ENCODE measurements at places on chromosomes 7 and 10.

- DNase-seq, result no peak
Measured at GRCh38 chr7:54343511-54343910, 198.7 kb upstream of the VSTM2A start.

GRCh38 chr10:7561216-7561893 is 105.4 kb downstream of the ITIH5 start:
- DNase-seq, result peak; percentile 93

DNA sequence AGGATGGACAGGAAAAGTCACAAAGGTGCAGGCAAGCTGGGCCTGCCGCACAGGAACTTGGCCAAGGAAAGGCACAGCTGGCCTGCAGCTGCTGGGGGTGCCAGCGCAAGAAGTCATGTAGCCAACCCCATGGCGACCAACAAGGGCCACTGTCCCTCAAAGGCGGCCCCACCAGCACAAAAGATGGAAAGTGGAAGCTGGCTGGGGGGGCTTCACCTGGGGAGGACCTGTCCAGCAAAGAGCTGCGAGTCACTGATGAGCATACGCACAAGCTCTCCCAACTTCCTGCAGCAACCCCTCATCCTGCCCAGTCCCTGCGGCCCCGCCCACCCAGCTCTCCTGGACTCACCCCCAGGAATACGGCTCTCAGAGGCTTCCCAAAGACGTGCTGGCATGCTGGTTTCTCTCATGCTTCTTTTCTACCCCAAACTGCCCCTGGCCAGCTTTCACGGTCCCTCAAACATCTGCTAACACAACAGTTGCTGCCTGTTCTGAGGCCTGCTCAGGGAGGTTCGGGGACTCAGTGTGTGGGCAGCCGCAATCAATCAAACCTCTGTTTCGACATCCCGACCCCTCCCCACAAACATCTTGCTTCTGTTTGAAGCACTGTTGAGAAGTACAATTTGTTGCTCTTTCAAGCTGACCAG is 67.6 kb downstream of the FAM53B start:
- DNase-seq, result peak; percentile 37

DNA sequence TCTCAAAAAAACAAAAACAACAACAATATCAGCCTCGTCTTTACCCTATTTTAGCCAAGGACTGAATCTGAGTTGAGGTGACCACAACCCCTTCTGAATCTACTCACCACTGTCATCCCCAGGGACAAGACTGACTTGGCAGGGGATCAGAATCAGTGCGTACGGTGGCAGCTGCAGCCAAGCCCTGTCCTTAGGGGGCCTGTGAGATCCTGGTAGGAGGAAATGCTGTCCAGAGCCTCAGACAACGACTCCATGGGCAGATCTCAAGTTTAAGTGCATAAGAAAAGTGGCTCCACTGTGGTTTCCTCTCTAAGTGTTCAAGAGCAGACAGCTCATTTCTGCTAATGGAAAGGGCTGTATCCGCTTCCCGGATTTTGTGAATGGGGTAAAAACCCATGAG is 22.4 kb upstream of the CYTH3 start:
- DNase-seq, result no peak

GRCh38 chr10:128614802-128615553 is 488.8 kb upstream of the MKI67 start:
- DNase-seq, result no peak

DNA sequence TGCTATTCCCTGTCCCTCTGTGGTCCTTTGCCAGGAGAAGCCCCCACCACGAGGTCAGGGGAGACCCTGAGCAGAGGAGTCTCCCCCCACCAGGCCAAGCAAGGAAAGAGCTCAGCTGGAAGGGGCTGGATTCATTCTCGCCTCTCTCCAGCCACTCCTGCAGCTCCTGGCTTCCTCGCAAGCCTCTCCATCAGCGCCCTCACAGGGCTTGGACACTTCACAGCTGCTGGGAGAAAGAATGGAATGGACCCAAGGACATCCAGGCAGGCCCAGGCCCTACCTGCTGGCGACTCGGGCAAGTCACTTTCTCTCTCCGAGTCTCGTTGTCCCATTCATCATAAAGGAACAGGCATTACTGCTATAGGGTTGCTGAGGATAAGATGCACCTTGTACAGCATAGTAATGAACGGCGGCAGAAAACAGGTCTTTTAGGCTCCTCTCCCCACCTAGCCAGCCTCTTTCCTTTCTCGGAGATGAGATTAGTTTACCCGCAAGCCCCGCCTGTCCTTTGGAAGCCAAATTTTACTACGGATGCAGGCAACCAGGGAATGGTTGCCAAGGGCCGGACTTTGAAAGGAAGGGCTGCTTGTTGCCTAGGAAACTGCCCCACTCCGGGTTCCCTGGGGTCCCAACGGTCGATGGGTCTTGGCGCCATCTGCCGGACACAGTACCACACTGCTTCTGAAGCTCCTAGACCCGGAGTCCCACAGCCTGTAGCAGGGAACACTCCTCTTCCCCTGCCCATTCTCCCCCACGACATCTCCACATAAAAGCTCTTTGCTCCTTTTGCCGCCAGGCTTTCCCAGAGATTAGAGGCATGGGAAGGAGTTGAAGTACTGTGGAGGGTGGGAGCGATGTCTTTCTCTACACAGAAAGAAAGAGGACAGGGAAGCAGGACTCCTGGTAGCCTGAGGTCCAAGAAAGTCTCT is 22.3 kb downstream of the IMPDH1 start:
- peak; percentile 88 for DNase-seq

- DNase-seq, result no peak
Measured at GRCh38 chr7:140061607-140061930, 1.2 kb downstream of the PARP12 start.

Measured in left ventricle myocardium superior (tissue), 1 donor.